Karpas-422 (cell line): ENCODE measurements at places on chromosomes 1 and 21.

GRCh38 chr1:114395863-114396262, 115.1 kb downstream of the TRIM33 start:
- no peak overlapping the region for H3K27ac ChIP-seq
- H3K27me3 ChIP-seq = no peaks in the 10 kb centered on the region
- H3K4me3 ChIP-seq = no peak overlapping the region
- peaks cover 65% of the 10 kb centered on the region; the same call in 1 of the 2 replicates for H3K36me3 ChIP-seq
- no peaks in the 10 kb centered on the region for H3K4me1 ChIP-seq

GRCh38 chr1:180144659-180145357, 9.9 kb upstream of the QSOX1 start:
- H3K4me1 ChIP-seq = no peaks in the 10 kb centered on the region
- no peak overlapping the region for H3K27ac ChIP-seq
- DNase-seq = no peak
- no peaks in the 10 kb centered on the region for H3K36me3 ChIP-seq

- no peak for DNase-seq
- H3K27me3 ChIP-seq = no peaks in the 10 kb centered on the region
- no peak overlapping the region for H3K27ac ChIP-seq
- no peak overlapping the region for H3K4me3 ChIP-seq
Observed at GRCh38 chr1:82392513-82392912, 591.8 kb downstream of the ADGRL2 start.

DNA sequence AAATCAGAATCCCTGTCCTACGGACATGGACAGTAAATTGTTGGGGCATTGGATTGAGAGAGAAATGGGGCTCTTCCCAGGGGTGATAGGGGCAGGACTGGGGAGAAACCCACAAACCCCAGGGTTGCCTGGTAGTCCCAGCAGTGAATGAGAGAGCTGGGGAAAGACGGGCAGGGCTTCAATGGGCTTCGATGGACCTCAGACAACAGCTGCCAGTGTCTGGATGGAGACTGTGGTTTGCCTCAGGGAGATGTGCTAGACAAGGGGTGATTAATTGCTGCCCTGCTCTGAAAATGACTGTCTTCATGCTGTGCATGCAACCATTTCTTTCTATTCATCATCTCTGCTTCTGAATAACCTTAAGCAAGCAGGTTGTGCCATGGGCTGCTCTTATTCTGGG, 7.4 kb downstream of the GPR25 start:
- H3K36me3 ChIP-seq = no peaks in the 10 kb centered on the region
- H3K27me3 ChIP-seq = no peaks in the 10 kb centered on the region
- no peak for DNase-seq
- H3K4me1 ChIP-seq = no peaks in the 10 kb centered on the region
- no peak overlapping the region for H3K27ac ChIP-seq

- no peak overlapping the region for H3K4me3 ChIP-seq
- H3K36me3 ChIP-seq = no peaks in the 10 kb centered on the region
- no peaks in the 10 kb centered on the region for H3K27me3 ChIP-seq
- DNase-seq = no peak
- H3K4me1 ChIP-seq = no peaks in the 10 kb centered on the region
- H3K27ac ChIP-seq = no peak overlapping the region
Observed at GRCh38 chr1:31413405-31414001, 490 bp downstream of the SERINC2 start.
